NCI-H187 treated with DMSO at 0.1 percent for 48 hours (cell line): ENCODE measurements at places on chromosomes 13 and 19.
A peak's percentile ranks its signal among the peaks of the same experiment; 100 is the strongest.

GRCh38 chr19:41234512-41235168 lies 15.6 kb downstream of the AXL start:
- no peak for DNase-seq

GRCh38 chr19:44303320-44303719 lies 1.5 kb downstream of the ZNF235 start:
- no peak for DNase-seq

GRCh38 chr13:93318534-93319254 lies 92.1 kb downstream of the GPC6 start:
- no peak for DNase-seq

DNA sequence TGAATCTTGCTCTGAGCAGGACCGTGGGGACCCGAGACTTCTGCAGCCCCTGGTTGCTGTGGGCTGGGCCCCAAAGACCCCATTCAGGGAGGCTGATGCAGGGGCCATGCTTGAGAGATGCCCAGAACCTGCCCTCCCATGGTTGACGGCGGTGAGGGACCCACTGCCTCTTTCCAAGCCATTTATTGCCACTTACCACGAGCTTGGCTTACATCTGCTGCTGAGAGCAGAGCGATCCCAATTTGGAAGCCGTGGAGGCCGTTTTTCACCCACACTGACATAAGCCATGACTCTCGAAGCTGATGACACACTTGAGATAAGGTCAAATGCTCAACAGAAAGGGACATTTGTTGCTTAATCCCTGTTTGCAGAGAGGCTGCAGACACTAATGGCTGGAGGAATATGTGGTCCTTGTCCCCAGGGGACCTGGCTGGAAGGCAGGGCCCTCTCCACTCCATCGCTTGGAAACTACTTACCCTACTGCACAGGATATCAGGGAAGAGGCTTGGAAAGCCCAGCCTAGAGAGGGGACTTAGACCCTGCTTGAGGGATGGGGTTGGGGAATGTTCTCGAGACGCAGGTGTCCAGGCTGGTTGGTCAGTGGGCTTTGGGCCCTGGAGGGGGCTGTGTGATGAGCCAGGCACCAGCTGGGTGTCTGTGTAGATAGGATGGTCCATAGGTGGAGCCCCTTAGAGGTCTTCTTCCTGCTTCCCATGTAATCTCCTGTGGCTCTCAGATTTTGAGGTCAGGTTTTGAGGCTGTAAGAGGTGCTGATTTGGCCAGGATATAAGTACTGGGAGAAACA lies 15.3 kb downstream of the ZNF536 start:
- no peak for DNase-seq

DNA sequence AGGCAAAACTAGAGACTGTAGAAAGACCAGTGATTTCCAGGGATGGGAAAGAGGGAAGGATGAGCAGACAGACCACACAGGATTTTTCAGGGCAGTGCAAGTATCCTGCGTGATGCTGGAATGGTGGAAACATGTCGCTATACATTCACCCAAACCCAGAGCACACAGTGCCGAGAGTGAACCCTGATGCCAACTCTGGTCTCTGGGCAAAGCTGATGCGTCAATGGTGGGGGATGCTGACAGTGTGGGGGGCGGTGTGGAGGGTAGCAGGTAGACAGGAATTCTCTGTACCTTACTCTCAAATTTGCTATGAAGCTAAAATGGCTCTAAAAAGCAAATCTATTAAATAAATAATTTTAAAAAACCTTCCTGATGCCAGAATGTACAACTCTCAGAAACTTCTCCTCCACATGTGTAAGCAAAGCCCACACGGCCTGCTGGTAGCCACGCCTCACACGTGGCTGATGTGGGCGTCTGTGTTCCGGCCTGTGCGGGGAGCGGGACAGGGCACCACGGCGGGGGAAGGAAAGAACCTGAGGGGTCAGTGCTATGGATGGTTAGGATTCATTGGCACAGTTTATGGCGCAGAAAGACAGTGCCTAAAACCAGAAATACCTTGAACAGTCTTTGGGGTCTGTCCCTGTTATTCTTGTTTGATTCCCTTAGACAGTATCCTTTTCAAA lies 23.9 kb downstream of the CARS2 start:
- DNase-seq = no peak

DNA sequence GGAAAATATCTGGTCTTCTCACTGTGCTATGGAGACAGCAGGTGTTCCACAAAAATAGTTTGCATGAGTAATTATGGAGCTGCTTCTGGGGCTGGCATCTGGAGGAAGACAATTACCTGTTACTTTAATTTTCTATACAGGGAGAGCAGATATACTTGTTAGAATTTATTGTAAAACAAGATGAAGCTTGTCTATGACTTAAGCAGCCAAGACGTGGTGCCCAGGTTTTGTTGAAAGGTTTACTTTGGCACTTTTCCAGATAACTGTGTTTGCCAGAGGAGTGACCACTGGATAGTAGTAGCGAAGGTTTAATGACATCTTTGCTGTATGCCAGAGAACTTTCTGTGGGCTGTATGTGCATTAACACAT lies 134.5 kb upstream of the KL start:
- no peak for DNase-seq

GRCh38 chr13:33349288-33349985 lies 63.9 kb upstream of the STARD13 start:
- no peak for DNase-seq

DNA sequence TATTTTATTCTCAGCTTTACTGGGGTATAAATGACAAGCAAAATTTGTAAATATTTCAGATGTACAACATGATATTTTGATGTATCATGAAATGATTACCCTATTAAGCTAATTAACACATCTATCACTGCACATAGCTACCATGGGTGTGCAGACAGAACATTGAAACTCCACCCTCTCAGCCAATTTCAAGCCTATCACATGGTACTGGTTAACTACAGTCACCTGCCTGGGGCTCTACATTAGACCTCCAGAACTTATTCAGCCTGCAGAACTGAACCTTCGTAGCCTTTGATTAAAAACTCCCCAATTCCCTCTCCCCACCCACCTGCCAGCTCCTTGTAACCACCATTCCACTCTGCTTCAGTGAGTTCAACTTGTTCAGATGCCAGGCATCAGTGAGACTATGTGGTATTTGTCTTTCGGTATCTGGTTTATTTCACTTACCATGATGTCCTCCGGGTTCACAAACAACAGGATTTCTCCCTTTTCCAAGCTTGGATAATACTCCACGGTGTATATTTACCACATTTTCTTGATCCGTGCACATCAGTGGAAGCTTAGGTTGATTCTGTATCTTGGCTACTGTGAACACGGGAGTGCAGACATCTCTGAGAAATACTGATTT lies 19.2 kb downstream of the RAB20 start:
- DNase-seq = no peak

- peak; percentile 34 for DNase-seq
These were observed 25.1 kb downstream of the TMPRSS9 start for GRCh38 chr19:2385053-2385721.

DNA sequence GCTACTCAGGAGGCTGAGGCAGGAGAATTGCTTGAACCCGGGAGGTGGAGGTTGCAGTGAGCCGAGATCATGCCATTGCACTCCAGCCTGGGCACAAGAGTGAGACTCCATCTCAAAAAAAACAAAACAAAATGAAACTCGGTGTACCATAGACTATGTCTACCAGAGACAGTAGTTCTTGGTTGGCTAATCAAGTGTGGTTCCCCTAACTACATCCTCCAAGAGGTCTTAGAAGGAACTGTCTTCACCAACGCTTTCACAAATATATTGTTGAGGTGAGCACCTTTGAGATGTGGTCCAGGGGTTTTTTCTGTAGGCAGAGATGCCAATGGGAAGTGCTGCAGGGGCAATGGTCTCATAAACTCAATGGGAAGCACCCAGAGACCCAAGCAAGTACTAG lies 48.0 kb downstream of the RFC3 start:
- DNase-seq = no peak

DNA sequence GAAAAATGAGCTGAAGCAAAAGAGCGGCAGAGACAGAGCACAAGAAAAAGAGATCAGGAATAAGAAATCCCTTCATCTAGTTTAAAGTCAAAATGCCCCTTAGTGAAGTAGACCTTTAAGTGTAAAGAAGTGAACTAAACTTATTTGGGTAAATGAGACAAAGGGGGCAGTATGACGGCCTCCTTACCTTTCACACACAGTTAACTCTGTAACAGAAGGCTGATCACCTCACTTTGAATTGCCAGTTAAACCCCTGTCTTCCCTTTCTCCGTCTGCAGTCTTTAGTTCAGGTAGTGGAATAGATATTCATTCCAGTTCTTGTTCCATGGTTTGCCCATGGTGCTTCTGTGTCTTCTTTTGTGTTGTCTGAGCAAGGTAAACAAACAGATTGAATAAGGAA lies 1029.8 kb downstream of the DIAPH3 start:
- no peak for DNase-seq

GRCh38 chr19:8209462-8210378 lies 550 bp downstream of the CERS4 start:
- no peak for DNase-seq

- no peak for DNase-seq
These were observed 40.1 kb downstream of the PSPC1 start for GRCh38 chr13:19742643-19743042.

GRCh38 chr19:52453324-52454094 lies at the start of gene ZNF578:
Gene ZNF578 (plus strand): TSS chr19:52453553. CDS start chr19:52501846, 48,293 bp downstream.
- no peak for DNase-seq

GRCh38 chr13:113657851-113658741 lies at the start of gene ATP4B:
Gene ATP4B (minus strand): TSS chr13:113658198. CDS start chr13:113658144, 54 bp downstream.
- no peak for DNase-seq

- DNase-seq = no peak
These were observed 22.7 kb downstream of the USP12 start for GRCh38 chr13:27148900-27149299.

DNA sequence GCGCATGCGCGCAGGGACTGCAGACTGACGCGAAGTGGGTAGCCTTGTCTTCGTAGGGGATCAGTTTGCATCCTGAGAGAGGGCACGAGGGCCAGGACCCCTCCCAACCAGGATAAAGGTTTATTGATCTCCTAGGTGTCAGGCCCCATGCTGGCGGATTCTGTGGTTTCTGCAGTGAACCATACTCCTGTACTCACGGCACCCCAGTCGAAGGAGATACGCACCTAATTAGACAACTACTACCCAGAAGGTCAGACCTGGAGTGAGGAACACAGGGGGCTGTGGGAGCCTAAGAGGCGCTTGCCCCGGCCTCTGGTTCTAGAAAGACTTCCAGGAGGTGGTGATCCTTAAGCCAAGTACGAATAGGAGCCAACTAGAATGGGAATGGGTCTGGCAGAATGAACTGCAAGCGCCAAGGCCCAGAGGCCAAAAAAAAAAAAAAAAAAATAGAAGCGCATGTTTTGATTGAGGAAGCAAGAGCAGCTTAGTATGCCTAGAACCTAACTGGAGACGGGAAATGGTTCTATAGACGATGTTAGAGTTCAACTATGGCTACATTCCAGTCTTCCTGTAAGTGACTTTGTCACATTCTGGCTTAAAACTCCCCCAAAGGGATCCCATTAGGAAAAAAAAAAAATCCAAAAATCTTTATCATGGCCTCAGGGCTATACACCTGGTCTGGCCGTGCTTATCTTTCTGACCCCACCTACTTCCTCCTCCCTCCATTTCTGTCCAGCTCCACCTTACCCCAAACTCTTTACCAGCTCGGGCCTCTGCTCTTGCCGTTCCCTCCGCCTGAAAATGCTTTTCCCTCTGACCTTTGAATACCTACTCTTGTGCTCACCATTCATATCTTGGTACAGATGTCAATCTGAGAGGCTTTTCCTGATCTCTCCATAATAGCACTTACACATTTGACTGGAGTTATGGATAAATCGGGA lies 902 bp upstream of the ZNF428 start:
- no peak for DNase-seq

DNA sequence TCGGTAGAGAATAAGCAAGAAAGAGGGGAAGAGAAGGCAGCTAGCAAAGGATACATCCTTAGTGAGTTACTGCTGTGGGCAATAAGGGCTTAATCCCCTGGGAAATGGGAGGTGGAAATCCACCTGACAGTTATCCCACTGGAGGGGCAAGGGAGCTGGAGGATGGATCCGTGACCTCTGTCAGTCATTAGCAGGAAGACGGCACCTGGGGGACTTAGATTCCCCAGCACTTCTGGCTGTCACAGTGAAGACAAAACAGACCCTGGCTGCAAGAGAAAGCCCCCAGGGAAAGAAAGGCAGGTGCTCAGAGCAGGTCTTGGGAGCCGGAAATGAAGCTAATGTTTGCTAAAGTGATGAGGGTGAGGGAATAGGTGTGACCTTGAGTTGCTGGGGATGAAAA lies 70.4 kb upstream of the MRI1 start:
- no peak for DNase-seq

GRCh38 chr13:80161896-80162295 lies 179.0 kb downstream of the SPRY2 start:
- no peak for DNase-seq

DNA sequence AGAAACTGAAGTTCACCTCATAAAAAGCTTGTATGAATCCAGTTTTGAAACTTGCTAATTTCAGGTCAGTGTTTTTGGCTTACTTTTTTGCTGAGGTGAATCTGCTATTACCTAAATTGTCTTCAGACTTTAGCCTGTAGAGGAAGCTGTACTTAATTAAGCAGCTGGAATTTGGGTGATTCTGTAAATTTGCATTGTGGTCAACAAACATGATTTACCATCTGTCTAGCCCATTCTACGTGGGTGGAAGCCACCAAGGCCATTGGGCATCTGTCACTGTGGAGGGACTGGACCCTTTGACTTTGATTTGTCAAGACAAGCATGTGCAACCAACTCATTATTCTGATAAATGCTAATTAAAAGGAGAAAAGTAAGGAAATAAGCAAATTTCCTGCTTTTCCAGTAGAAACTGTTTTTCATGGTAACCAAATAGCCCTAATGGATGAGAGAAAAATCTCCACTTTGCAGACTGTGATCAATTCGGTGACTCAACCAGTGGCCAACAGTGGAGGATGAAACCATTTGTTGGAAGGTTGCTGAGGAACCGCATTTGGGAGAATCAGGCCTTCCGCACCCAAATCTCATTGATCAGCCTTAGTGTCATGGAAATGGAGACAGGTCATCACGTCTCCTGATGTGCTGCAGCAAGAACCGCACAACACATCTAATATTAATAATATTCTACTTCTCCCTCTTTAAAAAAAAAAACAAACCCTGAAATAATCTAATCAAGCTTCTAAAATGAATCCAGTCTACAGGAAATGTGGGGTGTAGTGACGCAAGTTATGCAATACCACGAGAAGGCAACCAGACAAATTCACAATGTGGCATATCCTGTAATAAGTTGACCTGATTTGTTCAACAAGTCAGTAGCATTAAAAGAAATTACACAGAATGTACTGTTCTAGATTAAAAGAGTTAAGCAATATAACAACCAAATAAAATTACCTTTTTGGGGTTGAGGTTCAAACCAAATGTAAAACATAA lies 54.3 kb downstream of the GARRE1 start:
- DNase-seq = no peak

- DNase-seq = no peak
These were observed 24.3 kb downstream of the ERCC5 start for GRCh38 chr13:102869948-102870676.

- DNase-seq = no peak
These were observed 13.5 kb downstream of the CRYL1 start for GRCh38 chr13:20512042-20512683.

- no peak for DNase-seq
These were observed 152.2 kb upstream of the CSNK1A1L start for GRCh38 chr13:37257706-37258105.
